ENCODE measurements at places on chromosomes 1 and 21. TPM values are rescaled to one million over a fixed set of nuclear protein-coding genes. Genes with fewer than 3 reads are reported as not detected.

Gene NR1I3
- not detected for total RNA-seq

Gene IGSF21
- not detected for total RNA-seq

Gene KCNJ9
- total RNA-seq, result not detected

Gene KRTAP13-2
- total RNA-seq, result not detected

Gene AIM2
- total RNA-seq, result not detected

Gene SFN
- total RNA-seq, result 2.7 TPM

Gene FABP3
- total RNA-seq, result 2.7 TPM

Gene TRMT1L
- 31.3 TPM for total RNA-seq

Gene GJA4
- 0.58 TPM for total RNA-seq

Gene MEF2D
- 4.5 TPM for total RNA-seq

Gene DCST2
- not detected for total RNA-seq

Gene RBBP5
- 30.3 TPM for total RNA-seq

Gene C1orf141
- not detected for total RNA-seq

Gene OPRD1
- total RNA-seq, result not detected

Gene CD53
- not detected for total RNA-seq

Gene VANGL2
- total RNA-seq, result 0.28 TPM

Gene RAP1GAP
- total RNA-seq, result 0.56 TPM

Gene LCE3E
- not detected for total RNA-seq

Gene LCE1C
- total RNA-seq, result not detected

Gene ALX3
- total RNA-seq, result not detected

Gene CHRM3
- total RNA-seq, result under 0.01 TPM

Gene SYT2
- total RNA-seq, result under 0.01 TPM

Data from regular cardiac myocyte (primary cell).